ENCODE measurements at places on chromosomes 7 and 10.

DNA sequence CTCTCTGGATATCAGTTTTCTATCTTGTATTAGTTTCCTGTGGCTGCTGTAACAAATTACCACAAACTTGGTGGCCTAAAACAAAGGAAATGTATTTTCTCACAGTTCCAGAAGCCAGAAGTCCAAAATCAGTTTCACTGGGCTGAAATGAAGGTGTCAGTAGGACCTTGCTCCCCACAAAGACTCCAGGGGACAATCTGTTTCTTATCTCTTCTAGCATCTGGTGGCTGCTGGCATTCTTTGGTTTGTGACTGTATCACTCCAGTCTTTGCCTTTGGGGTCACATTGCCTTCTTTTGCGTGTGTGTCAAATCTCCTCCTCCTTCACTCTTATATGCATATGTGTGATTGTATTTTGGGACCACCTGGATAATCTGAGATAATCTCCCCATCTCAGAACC, 153.0 kb upstream of the PRPS1L1 start:
- DNase-seq = no peak

- DNase-seq = no peak
These were observed 43.4 kb upstream of the GJD4 start for GRCh38 chr10:35561715-35562114.

DNA sequence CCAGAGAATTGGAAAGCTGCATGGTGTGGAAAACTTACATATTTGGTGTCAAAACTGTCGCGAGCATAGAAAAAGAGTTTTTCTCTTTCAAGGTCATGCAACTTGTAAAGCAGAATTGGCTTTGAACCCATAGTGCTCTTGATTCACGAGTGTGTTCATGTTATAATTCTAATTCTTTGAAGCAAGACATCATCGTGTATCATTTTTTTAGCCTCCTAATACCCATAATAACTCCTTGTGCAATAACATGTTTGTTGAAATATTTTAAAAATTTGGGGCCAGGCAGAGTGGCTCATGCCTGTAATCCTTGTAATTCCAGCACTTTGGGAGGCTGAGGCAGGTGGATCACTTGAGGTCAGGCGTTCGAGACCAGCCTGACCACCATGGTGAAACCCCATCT, 4.2 kb downstream of the CCL24 start:
- DNase-seq = no peak

GRCh38 chr10:80596391-80597257, 58.9 kb downstream of the SH2D4B start:
- no peak for DNase-seq

- no peak for DNase-seq
These were observed 1.1 kb downstream of the TMEM178B start for GRCh38 chr7:141074997-141075396.

GRCh38 chr7:7190142-7190541, 7.8 kb downstream of the C1GALT1 start:
- DNase-seq = no peak
